Femur (tissue), 1 donor: ENCODE measurements at places on chromosomes 4 and X.

- DNase-seq, result no peak
These were observed 519.7 kb downstream of the PCDH7 start for GRCh38 chr4:31239886-31240285.

DNA sequence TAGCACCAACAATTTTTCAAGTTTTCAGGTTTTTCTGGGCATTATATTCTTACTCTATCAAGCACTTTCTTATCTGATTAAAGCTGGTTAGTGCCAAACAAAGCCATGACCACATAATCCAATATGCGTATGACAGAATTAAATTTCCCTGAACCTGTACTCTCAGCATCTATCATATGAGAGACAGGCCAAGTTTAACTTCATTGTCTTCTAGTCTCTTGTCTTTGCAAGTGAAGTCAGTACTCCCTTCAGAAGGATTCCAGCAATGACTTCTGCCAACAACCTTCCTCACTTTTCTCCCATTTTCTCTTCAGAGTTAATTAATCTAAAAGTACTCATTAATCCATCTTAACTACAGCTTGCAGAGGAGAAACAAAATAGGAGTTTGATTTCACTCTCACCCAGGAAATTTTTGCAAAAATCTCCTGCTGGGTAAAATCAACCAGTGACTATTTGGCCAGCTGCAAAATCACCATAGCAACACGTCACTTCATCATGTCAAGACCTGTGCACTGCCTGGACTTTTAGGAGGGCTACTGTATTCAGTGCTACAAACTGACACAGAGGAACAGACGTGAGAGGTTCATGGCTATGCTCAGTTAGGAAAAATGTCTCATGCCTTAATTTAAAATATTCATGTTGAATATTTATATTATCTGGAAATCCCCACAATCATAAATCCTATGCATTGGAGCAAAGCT, 208.4 kb downstream of the ANTXR2 start:
- no peak for DNase-seq

- DNase-seq, result no peak
These were observed 56.8 kb downstream of the PRRG1 start for GRCh38 chrX:37405956-37406355.

DNA sequence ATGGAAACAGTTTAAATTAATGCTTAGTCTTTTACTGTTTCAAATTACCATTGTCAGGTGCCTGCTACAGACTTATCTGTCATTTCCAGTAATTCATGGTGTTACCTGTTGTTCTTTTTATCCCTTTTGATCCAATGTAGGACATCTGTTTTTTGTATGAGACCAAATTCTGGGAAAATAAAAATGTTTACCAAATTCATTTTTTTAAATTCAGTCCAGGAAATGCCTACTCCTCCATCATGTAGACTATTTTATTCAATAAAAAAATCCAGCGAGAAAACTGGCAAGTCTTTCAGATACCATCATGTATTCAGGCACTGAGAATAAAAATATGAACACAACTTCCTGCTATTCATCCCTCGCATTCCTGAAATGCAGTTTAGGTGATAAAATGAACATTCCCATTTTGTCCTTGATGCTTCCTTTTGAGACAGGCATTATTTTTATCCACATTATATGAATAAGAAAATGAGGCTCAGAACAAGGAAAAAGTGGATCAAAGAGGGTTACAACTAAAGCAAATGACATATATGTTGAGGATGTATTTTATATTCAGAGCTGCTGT, 584.2 kb downstream of the SPRY1 start:
- no peak for DNase-seq

GRCh38 chr4:176489001-176489400, 169.2 kb downstream of the SPCS3 start:
- DNase-seq, result no peak

- no peak for DNase-seq
These were observed 239.1 kb upstream of the NEIL3 start for GRCh38 chr4:177070533-177071058.
